ENCODE measurements at places on chromosomes 3 and 15. TPM values are rescaled to one million over a fixed set of nuclear protein-coding genes. Genes with fewer than 3 reads are reported as not detected.

GOLGA8T gene
- total RNA-seq: not detected

GOLGA8O gene
- 2.1 TPM for total RNA-seq

APH1B gene
- total RNA-seq: 28.8 TPM

- no peak for DNase-seq
- no peak overlapping the region for H3K27ac ChIP-seq
- peaks cover 19% of the 10 kb centered on the region for H3K4me1 ChIP-seq
- no peaks in the 10 kb centered on the region for H3K36me3 ChIP-seq
- peaks cover 2% of the 10 kb centered on the region for H3K27me3 ChIP-seq
These were observed 2.2 kb upstream of the CRTAP start for GRCh38 chr3:33111581-33111980.

EAF2 gene
- 1.5 TPM for total RNA-seq

- no peak overlapping the region for H3K4me3 ChIP-seq
- no peaks in the 10 kb centered on the region for H3K4me1 ChIP-seq
- H3K36me3 ChIP-seq: no peaks in the 10 kb centered on the region
- no peak overlapping the region for H3K27ac ChIP-seq
- no peak for DNase-seq
- H3K27me3 ChIP-seq: no peaks in the 10 kb centered on the region
These were observed 140.9 kb downstream of the TFG start for GRCh38 chr3:100850156-100850555.

- no peak for DNase-seq
- H3K27me3 ChIP-seq: no peaks in the 10 kb centered on the region
- H3K4me3 ChIP-seq: no peak overlapping the region
These were observed 266.1 kb downstream of the ADAMTSL3 start for GRCh38 chr15:83919978-83920510.

- DNase-seq: no peak
- H3K36me3 ChIP-seq: no peaks in the 10 kb centered on the region
- no peaks in the 10 kb centered on the region for H3K4me1 ChIP-seq
- H3K4me3 ChIP-seq: no peak overlapping the region
- H3K27ac ChIP-seq: no peak overlapping the region
- peaks cover 19% of the 10 kb centered on the region for H3K27me3 ChIP-seq
These were observed 28.3 kb upstream of the MINDY4B start for GRCh38 chr3:150933473-150933995.

GRCh38 chr3:196835086-196835485 is 32.6 kb upstream of the SENP5 start:
- DNase-seq: no peak
- no peaks in the 10 kb centered on the region for H3K4me1 ChIP-seq
- H3K27me3 ChIP-seq: no peaks in the 10 kb centered on the region

Data from endothelial cell of umbilical vein (primary cell).